ENCODE measurements at places on chromosomes 2 and 18.

GRCh38 chr2:8522687-8523086 is 159.2 kb upstream of the ID2 start:
- DNase-seq = no peak

DNA sequence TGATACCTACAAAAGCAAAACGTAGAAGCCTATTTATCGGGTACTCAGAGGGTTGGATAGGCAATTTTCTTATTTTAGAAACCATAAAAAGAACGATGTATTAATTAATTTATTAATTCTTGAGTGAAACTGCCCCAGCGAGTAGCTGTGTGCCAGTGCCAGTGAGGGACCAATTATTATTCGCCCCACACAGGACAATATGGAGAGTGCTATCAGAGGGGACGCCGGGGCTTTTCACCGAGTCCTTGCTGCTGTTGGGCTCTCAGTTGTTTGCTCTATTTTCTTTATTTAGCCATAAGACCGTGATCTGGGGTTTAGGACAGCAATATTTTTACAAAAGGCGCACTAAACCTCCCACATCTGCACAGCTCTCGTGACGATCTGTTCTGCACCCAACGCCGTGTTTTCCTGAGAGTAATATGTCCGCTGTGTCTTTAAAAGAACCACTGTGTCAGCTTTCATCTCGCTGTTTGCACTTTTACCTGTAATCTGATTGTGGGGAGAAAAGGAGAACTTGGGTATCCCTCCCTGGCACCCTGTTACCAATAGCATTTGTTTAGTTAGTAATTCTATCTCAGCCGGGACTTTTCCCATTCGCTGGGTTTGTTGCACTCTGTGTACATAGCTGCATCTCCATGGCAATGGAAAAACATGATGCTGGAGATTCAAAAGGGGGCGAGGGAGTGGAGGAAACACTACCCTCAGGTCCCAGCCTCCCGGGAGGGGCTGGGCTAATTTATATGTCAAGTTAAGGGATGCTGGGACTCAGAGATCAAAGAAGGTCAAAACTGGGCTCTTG is 30.1 kb upstream of the ZNF516 start:
- DNase-seq = peak; percentile 99

- no peak for DNase-seq
Measured at GRCh38 chr2:71603851-71604725, 150.7 kb downstream of the DYSF start.

GRCh38 chr2:189393440-189394111 is 47.7 kb upstream of the WDR75 start:
- no peak for DNase-seq

DNA sequence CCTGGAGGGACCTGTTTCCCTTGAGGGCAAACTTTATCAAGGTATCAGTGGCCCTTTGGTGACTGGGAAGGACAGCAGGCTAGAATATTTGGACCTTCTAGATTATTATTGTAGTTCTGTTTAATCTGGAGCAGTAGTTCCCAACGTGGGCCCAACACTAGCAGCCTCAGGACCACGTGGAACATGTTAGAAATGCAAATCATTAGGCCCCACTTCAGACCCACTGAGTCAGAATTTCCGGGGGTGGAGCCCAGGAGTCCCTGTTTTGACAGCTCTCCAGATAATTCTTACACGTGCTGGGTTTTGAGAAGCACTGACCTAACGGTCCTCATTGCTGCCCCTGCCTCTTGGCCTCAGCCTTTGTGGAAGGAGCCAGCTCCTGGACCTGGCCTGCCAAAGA is 25.5 kb upstream of the DYNC2LI1 start:
- no peak for DNase-seq

- DNase-seq = no peak
Measured at GRCh38 chr2:164837807-164838206, 3.8 kb downstream of the COBLL1 start.

- no peak for DNase-seq
Measured at GRCh38 chr2:112646791-112647689, 1.3 kb downstream of the SLC20A1 start.

DNA sequence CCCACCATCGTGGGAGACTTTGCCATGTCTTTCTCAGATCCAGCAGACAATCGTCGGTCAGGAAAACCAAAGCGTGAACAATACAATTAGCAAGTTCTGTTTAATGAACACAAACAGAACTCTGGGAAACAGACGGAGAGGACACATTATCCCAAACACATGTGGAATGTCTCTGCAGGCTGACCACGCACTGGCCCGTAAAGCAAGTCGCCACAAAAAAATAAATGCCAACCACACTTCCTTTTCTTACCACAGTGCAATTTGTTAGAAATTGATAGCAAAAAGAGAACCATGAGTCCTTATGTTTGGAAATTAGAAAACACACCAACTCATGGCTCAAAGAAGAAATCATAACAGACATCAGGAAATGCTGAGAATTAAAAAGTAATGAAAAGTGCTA is 210.9 kb downstream of the TWIST2 start:
- no peak for DNase-seq

- DNase-seq = no peak
Measured at GRCh38 chr2:158995677-158996049, 27.2 kb downstream of the TANC1 start.

GRCh38 chr2:60546756-60547420 is 6.6 kb downstream of the BCL11A start:
- no peak for DNase-seq

DNA sequence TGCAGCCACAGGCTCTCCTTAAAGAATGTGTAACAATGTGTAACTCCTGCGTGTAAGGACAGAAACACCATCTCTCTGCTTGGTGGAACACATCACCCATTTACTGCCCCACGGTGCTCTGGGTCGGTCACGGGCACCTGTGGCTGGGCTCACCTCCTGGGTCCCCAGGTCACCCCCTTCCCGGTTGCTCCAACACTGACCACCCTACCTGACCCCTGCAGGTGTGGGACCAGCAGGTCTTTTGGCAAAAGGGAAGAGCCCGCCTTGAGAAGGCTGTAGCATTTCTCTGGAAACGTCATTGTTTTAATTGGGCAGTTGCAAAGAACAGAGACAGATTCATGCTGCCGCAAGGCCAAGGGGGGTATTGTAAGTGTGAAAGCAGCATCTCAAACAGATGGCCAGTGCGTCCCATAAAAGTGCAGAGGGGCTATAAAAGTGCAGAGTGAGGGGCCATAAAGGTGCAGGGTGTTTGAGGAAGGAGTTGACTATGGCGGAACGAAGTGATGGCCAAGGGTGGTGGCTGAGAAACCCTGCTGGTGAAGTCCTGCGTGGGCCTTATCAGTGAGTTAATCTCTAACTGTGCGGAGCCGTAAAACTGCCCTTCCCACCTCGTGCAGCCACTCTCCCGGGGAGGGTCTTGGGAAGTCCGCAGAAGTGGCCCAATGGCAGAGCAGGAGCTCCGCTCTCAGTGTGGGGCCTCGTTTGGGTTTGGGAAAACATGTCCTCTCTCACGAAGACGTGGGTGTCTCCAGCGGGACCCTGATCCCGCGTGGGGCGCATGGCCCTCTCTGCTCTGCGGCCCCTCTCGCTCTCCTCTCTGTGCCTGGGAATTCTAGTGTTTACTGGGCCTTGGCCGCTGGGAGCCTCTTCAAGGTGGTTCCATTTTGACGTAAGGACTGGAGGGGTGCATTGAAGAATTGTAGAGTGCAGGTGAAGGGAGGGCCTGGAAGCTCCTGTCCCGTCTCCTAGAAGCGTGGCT is 13.7 kb upstream of the NEU4 start:
- no peak for DNase-seq

DNA sequence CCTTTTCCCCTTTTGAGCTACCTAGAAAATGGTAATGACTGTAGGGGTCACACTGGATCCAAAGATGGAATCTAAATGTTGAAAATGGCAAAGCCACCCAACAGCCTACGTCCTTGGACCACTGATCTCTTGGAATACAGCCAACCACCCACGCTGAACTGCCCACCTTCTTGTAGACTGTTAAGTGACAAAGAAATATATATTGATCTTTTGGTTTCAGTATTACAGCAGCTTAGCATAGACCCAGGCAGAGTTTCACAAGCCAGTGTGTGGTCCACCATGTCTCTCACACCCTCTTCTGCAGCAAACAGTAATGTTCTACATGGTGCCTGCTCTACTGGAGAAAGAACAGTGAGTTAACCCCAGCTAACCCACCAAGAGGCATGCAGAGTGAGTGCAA is 20.2 kb downstream of the CACNB4 start:
- no peak for DNase-seq

- DNase-seq = no peak
Measured at GRCh38 chr2:194077366-194077765, 1579.7 kb upstream of the SLC39A10 start.

DNA sequence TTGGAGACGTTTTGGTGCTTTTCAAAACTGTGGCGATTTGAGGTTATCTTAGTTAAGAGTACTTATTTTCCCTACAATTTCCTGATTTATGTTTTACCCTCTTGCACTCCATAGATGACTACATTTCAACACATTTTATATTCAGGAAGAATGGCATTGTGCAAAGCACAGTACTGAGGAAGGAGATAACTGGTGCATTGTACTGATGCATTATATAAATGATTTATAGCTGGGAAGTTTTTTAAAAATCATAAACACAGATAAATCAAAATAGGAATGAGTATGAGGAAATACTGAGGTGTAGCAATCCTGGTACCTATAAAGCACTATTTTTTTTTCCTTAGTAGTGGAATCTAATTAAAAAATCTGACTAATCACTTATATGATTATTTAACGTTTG is 5.6 kb downstream of the REL start:
- no peak for DNase-seq

GRCh38 chr2:241011296-241011600 is 12.8 kb downstream of the SNED1 start:
- DNase-seq = no peak

DNA sequence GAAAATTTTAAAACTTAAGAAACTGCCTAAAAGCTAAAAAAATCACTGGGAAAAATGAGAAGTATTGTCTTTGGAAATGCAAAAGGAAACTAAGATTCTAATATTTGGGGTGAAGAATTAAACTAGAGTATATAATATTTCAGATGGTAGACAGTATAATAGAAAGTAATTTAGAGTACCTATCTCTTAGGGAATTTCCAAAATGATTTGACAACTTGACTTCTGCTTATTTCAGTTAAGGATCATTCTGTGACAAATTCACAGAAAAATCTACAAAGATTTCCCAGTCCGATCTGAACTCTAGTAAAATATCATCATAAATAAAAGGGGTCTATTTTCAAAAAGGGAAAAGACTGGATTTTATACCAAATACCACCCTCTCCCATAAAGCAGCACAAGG is 99.6 kb downstream of the ATAD2B start:
- no peak for DNase-seq

Measured in NCI-H1092 (cell line).